CD4-positive, alpha-beta T cell treated with Interleukin-10 for 1 hour (primary cell): ENCODE measurements at places on chromosomes 1 and 21.

DNA sequence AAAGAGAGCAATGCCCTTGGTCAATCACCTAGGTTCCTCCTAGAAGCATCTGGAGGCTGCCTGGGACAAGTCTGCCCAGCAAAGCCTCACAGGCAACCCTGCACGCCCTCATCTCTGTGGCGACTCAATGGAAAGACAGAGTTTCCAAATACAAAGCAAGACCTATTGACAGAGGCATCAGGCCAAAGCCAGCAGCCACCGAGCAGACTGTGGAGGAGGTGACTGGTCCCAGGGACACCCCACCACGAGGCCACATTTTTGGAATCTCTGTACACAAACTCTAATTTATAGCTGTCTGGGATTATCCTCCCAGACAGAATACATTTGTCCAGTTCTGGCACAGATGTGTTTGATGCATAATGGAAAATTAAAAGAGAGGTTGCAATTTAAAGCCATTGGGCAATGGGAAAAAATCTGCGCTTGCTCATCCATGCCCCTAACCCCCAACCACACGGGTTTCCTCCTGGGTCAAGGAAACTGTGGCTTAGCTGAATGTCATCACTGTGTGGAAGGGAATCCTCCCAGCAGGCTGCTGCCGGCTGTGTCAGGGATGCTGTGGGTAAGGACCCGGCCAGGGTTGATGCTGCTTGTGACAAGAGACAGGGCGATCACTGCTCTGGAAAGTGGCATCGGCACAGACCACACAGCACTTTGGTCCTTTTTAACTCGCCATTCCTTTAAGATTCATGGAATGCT is 14.3 kb downstream of the TSPAN2 start:
- no peak for DNase-seq

GRCh38 chr1:47650205-47650604 is 212.4 kb downstream of the FOXD2 start:
- no peak for DNase-seq

GRCh38 chr1:87588495-87588894 is 259.8 kb downstream of the LMO4 start:
- no peak for DNase-seq

DNA sequence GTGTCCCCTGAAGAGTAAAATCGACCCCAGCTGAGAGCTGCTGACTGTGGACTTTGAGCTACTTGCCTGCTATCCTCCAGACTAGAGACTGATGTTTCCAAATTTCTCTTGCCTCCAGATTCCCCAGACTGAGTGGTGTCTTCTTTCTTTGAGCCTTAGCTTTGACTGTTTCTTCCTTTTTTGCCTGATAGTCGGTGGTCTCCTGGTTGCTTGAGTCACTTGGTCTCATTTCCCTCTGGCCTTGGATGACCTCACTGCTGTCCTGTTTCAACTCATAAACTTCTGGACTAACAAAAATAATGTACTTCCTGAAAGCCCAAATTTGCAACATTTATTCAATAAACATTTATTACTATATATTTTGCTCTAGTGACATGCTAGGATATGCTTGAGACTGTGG is 52.9 kb upstream of the DIPK1A start:
- no peak for DNase-seq

DNA sequence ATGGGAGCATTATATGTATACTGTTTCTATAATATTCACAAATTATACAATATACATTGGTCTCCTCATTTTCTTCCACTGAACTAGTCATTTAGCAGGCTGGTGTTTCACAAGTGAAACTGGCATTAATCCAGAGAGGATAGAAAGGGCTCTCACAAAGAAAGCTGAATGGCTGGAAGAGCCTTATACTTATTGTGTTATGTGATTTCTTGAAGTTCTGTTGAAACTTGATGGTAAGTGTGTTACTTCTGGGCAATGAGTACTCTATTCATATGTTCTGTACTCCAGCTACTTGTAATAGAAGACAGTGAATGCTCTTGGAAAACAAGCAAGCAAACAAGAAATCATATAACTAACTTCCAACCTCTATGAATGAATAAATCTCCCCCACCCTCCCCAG is 14.9 kb downstream of the STX12 start:
- DNase-seq: no peak

- no peak for DNase-seq
Measured at GRCh38 chr1:43214501-43215444, 42.6 kb downstream of the CFAP57 start.

- DNase-seq: no peak
Measured at GRCh38 chr1:39732730-39733129, 6.0 kb upstream of the PPIE start.
